ENCODE measurements at places on chromosomes 11 and 22. TPM values are rescaled to one million over a fixed set of nuclear protein-coding genes. Genes with fewer than 3 reads are reported as not detected.

GRCh38 chr22:21712751-21713427, 22.7 kb downstream of the YPEL1 start:
- H3K27me3 ChIP-seq, result no peaks in the 10 kb centered on the region
- no peak overlapping the region for H3K27ac ChIP-seq
- H3K4me3 ChIP-seq, result no peak overlapping the region
- no peaks in the 10 kb centered on the region for H3K4me1 ChIP-seq

DNA sequence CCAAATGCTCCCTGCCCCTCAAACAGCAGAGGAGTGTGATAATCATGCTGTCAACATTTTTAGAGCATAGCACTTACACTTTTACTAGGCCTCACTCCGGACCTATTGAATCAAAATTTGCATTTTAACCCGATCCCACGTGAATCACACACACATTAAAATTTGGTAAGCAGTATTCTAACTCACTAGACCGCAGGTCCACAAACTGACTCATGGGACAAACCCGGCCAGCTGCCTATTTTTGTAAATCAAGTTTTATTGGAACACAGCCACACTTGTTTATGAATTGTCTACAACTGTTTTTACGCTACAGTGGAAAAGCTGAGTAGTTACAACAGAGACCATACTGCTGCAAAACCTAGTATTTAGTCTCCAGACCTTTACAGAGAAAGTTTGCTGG, 43.3 kb downstream of the SNX19 start:
- DNase-seq, result no peak
- H3K4me1 ChIP-seq, result no peaks in the 10 kb centered on the region
- peaks cover 5% of the 10 kb centered on the region for H3K36me3 ChIP-seq
- H3K27me3 ChIP-seq, result no peaks in the 10 kb centered on the region
- H3K27ac ChIP-seq, result no peak overlapping the region
- H3K4me3 ChIP-seq, result no peak overlapping the region

GRCh38 chr11:68266936-68267880, 4.6 kb downstream of the C11orf24 start:
- H3K4me3 ChIP-seq, result no peak overlapping the region
- no peaks in the 10 kb centered on the region for H3K27me3 ChIP-seq

DNA sequence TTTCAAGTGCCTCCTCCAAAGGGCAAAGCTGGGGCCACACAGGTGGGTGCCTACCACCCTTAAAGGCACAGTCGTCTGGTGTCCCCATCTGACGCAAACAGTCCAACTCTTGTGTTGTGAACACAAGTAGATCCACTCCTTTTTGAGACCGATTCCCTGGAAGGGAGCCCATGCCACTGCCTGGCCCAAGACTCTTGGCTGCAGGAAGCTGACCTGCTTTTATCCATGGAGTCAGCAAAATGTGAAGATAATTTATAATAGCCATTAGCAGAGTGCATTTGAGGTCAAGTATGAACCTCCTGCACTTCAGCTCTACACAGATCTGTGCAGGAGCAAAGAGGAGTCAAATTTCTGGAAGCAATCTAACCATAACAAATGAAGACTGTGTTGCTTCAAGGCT, 68.5 kb downstream of the ADM start:
- H3K27ac ChIP-seq, result no peak overlapping the region
- no peaks in the 10 kb centered on the region for H3K27me3 ChIP-seq
- no peaks in the 10 kb centered on the region for H3K36me3 ChIP-seq
- no peaks in the 10 kb centered on the region for H3K4me1 ChIP-seq
- no peak overlapping the region for H3K4me3 ChIP-seq

DNA sequence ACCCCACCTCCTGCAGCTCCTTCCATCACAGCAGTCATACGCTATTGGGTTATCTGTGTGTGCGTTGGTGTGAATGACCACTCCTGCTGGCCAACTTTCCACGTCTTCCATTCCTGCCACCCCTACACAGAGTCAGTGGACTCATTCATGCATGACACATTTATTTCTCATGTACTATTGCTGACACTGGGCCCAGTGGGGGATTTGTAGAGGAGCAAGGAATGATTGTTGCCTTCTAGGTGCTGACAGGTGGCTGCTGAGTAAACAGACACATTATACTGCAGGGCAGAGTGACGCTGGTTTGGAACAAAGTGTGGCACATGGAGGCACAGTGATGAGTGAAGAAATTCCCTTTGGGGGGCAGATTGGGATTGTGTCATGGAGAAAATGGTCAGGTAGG, 113.9 kb downstream of the CCDC81 start:
- peaks cover 22% of the 10 kb centered on the region for H3K4me1 ChIP-seq
- H3K36me3 ChIP-seq, result no peaks in the 10 kb centered on the region
- DNase-seq, result no peak
- H3K27ac ChIP-seq, result no peak overlapping the region

GRCh38 chr22:37431801-37432707, 4.8 kb upstream of the ELFN2 start:
- no peaks in the 10 kb centered on the region for H3K36me3 ChIP-seq
- no peaks in the 10 kb centered on the region for H3K4me1 ChIP-seq
- H3K4me3 ChIP-seq, result no peak overlapping the region
- H3K27ac ChIP-seq, result no peak overlapping the region
- no peaks in the 10 kb centered on the region for H3K27me3 ChIP-seq
- DNase-seq, result no peak

- H3K4me3 ChIP-seq, result no peak overlapping the region
- no peaks in the 10 kb centered on the region for H3K27me3 ChIP-seq
- no peaks in the 10 kb centered on the region for H3K4me1 ChIP-seq
- no peak for DNase-seq
- H3K27ac ChIP-seq, result no peak overlapping the region
- no peaks in the 10 kb centered on the region for H3K36me3 ChIP-seq
These were observed 253.4 kb downstream of the FAM76B start for GRCh38 chr11:95536047-95536690.

DNA sequence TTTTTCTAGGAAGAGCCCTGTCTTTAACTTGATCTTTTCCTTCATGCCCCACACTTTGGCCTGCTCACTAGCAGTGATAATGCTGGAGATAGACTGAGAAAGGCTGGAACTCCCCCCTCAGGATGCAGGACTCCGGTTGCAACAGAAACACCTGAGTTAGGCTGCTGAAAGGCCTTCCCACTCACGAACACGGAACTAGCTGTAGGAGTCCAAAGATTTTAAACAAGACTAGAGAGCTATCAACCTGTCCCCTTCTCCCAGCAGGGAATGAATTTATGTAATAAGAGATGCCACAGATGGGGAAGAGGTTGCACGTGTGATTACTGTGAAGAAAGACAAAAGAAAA, 13.0 kb downstream of the SCN3B start:
- no peaks in the 10 kb centered on the region for H3K36me3 ChIP-seq
- H3K4me1 ChIP-seq, result peaks cover 5% of the 10 kb centered on the region
- DNase-seq, result no peak
- H3K27ac ChIP-seq, result no peak overlapping the region
- H3K4me3 ChIP-seq, result no peak overlapping the region
- no peaks in the 10 kb centered on the region for H3K27me3 ChIP-seq

The OR52I2 gene
- total RNA-seq, result not detected

The PIH1D2 gene
- not detected for total RNA-seq

The OR8D4 gene
- total RNA-seq, result not detected

The ENDOD1 gene
- total RNA-seq, result 7.6 TPM
